ENCODE measurements at places on chromosomes 11 and 22.

DNA sequence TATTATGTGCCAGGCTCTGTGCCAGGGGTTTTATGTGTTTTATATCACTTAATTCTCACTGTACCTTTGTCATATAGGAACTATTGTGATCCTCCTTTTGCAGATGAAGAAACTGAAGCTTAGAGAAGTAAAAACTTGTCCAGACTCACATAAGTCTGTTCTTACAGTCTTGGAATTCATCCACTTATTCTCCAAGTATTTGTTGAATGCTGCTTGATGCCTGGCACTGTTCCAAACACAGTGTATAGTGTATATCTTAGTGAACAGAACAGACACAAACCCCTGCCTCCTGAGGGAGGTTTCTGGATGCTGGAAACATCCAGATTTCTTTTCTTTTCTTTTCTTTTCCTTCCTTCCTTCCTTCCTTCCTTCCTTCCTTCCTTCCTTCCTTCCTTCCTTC is 29.0 kb upstream of the FGF3 start:
- peak; percentile 59 for DNase-seq

- no peak for DNase-seq
These were observed 19.4 kb downstream of the TMPRSS13 start for GRCh38 chr11:117909611-117910382.

DNA sequence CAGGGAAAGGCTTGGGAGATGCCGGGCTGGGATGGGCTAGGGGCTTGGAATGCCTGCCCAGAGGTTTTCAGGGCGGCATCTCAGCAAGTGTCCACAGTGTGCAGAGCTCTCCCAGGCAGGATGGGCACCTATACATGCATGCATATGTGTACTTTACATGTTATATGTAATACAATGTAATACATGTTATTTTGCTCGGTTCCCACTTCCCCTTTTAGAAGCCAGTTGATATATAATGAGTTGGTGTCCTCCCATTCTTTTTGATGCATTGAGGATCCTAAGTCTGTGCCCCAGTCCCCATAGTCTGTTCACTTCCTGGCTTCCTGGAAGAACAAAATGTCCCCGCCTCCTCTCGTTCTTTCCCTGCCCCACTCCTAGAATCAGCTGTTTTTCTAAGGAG is 20.1 kb upstream of the EIF3D start:
- no peak for DNase-seq

DNA sequence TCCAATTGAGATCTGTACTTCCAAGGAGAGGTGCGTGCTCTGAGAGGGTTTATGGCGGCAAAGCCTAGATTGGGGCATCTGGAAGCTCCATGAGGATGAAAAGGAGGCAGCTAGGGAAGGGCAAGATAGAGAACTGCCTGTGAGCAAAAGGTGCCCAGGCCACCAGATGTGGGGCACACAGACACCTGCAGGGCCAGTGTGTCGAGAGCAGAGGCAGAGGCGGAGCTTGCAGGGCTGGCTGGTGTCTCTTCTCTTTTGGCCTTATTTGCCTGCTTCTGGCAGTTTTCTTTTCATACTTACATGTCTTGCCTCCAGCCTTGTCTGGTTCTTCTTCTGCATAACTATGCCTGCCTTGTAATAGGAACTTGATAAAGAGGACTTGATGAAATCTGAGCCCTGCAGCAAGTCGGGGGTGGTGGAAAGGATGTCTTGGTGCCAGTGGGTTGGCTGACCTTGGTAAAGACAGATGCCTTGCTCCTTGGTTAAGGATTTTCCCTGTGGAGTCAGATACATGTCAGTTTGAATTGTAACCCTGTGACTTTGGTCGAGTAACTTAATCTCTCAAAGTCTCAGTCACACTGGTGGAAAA is 680.3 kb downstream of the NTM start:
- peak; percentile 31 for DNase-seq

DNA sequence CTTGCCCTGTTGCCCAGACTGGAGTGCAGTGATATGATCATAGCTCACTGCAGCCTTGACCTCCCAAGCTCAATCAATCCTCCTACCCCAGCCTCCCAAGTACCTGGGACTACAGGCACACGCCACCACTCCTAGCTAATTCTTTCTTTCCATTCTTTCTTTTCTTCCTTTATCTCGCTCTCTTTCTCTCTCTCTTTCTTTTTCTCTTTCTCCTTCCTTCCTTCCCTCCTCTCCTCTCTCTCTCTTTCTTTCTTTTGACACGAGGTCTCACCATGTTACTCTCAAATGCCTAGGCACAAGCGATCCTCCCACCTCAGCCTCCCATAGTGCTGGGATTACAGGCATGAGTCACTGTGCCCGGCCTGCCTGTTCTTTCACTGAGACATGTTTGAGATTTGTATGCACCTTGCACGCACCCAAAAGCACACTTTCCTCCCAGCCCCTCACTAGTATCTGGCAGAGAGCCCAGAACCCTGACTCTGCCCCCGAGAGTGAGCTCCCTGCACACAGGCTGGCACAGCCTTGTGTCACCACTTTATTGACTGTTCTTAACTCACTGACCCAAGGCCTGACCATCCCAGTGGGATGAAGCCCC is 56.8 kb downstream of the CD6 start:
- no peak for DNase-seq

GRCh38 chr11:76653674-76654284 is 16.8 kb downstream of the LRRC32 start:
- DNase-seq: peak; percentile 87

GRCh38 chr11:45275828-45276227 is 10.3 kb downstream of the SYT13 start:
- DNase-seq: no peak

DNA sequence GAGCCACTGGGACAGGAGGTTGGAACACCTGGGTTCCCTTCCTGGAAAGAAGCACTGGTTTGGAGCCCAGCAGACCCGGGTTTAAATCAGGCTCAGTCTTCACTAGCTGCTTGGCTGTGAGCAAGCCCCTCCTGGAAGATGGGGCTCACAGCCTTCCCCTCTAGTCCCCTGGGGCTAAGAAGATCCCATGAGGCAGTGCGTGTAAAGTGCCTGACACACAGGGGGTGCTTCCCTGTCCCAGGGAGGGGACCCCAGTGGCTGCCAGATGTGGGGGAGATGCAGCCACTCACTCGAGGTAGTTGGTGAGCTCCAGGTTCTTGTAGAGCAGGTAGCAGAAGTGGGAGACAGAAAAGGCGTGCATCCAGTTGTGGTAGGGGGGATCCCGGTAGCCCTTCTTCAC is 93.2 kb downstream of the PDE2A start:
- no peak for DNase-seq

GRCh38 chr11:93611836-93612677 is 49.4 kb upstream of the CEP295 start:
- no peak for DNase-seq

- no peak for DNase-seq
These were observed 664.1 kb upstream of the ANO3 start for GRCh38 chr11:25667871-25668270.

DNA sequence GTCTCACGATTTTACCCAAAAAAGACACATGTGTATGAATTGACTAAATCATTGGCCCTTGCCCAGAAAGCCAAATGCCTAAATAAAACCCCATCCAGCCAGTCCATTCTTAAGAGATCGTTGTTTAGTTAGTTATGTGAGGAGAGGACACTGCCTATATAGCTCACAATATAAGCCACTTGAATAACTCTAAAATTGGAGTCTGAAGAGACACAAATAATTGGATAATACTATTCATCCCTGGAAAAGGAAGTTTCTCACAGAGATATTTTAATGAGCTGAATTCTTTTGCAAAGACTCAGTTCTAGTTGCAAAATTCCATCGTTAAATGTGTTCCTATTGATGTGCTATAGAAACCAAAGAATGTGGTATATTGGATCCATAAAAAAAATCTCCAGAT is 176.7 kb downstream of the SOX6 start:
- no peak for DNase-seq

DNA sequence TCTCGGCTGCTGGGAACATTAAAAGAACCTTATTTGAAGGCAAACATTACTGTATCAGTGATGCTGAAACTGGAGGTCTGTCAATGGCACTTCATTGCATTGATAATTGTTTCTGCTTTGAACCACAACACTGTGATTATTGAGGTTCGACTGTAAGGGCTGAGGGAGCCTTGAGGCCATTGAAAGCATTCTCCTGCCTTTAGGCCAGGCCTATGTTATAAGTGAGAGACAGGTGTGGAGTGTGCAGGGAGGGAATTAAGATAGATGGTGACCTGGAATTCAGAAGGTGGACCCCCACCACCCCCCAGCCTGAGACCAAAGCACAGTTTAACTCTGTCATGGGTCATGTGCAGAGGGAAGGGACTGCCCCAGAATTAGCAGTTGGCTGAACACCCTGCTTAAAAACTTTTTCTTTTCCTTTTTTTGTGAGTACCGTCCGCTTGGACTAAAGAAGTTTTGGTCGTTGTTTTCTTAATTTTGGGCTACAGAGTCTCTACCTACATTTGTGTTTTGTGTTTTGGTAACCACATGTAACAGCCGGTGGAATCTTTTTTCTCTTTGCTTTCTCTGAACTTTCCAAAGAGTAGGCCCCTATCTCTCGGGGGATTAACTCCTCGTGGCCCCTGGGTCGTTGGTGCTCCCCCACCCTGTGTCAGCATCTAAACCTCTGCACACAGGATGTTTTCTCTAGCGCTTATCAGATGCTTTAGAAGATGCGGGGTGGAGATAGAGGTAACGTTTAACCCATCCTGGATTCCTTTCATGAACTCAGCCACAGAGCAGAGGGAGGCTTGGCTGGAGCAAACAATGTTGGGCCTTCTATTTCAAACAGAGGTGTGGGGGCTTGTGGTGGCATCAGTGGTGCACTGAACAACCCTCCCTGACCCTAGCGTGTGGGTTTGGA is 43.7 kb downstream of the ZBTB16 start:
- DNase-seq: peak; percentile 41

DNA sequence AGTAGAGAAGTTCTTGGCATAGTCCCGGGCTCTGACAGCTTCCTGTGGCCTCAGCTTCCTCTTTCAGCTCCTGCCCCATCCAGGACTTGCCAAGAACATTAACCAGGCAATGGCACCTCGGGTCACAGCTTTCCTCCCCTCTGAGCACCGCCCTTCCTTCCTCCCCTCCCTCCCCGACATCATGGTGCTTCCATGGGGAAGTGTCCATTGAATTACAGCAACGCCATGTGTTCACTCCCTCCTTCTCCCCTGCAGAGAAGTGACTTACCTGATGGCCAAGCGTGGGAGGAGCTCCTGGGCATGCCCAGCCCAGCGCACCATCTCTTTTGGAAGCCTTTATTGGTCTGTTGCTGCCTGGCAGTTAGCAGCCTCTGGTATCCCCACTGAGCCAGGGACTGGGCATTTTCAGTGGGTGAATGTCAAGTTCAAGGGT is 25.8 kb upstream of the DAGLA start:
- no peak for DNase-seq

DNA sequence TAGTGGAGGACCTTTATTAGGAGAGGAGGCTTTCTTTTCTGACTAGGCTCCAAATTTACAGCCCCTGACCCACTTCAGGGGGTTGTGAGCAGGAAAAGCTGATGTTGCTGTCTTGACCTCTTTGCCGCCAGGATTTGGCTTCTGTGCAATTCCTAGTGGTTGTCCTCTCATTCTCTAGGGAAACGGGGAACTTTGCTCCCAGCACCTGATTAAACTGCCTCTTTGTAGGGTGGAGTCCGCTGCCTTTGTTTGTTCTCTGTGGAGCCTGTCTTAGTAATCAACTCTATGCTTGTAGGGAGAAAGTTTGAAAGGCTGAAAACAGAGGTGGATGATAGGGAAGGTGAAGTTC is 16.3 kb downstream of the CTNND1 start:
- DNase-seq: peak; percentile 59

GRCh38 chr11:125228445-125228844 is 63.9 kb downstream of the PKNOX2 start:
- DNase-seq: no peak

- peak; percentile 95 for DNase-seq
These were observed 20.2 kb upstream of the LRRC32 start for GRCh38 chr11:76690736-76691135.

GRCh38 chr22:26194313-26194712 is 25.1 kb downstream of the SEZ6L start:
- no peak for DNase-seq

DNA sequence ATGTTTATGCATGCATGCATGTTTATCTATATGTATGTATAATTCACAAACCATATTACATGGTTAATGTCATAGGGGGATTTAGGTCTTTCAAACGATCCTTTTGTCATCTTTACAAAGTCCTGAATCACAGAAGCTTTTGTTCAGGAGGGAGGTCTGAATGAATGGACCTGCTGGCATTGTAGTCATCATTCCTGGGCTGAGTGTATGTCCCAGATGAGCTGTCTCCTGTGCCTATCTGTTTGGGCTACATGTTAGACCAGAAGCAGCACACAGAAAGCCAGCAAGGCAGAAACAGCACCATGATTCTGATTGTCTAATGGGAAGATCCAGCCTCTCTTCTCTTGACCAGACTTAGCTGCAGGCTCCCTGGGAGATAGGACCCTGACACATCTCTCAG is 69.5 kb downstream of the ADM start:
- DNase-seq: no peak

DNA sequence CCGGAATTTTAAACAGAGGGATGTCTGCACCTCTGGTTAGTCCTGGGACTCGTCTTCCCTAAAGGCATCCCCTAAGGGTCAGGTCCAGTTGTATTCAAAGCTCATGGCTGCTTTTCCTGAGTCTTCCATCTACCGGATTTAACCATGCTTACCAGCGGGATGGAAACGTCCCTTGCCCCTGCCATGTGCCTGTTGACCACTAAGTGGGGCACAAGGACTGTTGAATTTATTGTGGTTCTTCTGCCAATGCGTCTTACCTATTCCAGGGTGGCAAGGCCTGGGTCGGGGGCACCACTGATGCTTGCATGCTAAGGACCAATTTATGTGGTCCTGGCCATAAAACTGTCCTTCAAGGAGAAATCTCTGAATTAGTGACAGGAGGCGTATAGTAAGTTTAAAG is 25.6 kb downstream of the ANKRD42 start:
- DNase-seq: peak; percentile 2

DNA sequence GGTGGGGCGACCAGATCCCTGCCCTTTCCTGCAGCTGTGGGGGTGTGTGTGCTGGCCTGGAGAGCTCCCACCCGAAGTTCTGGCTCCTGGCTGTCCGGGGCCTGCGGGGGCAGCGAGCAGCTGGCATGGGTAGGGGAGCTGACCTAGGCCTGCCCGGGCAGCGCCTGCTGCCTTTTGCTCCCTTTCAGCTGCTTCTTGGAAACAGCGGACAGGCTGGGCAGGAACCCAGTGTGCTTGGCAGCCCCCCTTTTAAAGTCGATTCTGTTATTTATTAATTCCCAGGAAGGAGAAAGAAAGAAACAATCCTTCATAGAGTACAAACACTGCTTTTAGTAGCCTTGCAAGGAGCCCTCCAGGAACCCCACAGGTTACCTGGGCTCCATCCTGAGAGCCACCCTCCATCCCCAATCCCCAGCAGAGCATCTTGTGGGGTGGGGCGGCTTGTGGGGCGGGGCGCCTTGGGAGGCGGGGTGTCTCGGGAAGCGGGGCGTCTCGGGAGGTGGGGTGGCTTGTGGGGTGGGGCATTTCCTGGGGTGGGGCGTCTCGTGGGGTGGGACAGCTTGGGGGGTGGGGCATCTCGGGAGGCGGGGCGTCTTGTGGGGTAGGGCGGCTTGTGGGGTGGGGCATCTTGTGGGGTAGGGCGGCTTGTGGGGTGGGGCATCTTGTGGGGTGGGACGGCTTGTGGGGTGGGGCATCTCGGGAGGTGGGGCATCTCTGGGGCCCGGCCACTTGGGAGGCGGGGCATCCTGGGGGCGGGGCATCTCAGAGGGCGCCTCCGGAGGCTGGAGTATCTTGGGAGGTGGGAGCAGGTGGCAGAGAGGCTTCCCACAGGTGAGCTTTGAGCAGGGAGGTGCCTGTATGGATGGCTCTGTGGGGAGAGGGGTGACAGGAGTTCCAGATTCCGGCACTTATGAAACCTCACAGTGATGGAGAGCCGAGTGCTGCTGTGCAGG is 7.0 kb downstream of the CD81 start:
- DNase-seq: no peak
